Gastrocnemius medialis (tissue), 4 donors: ENCODE measurements at places on chromosomes 13 and 19. TPM values are rescaled to one million over a fixed set of nuclear protein-coding genes. Genes with fewer than 3 reads are reported as not detected.

The CD70 gene
- not detected for total RNA-seq

The MAST1 gene
- total RNA-seq, result not detected

GRCh38 chr13:34357435-34358232, 539.7 kb downstream of the RFC3 start:
- no peaks in the 10 kb centered on the region for H3K27me3 ChIP-seq
- H3K36me3 ChIP-seq, result no peaks in the 10 kb centered on the region
- no peak overlapping the region for H3K4me3 ChIP-seq
- DNase-seq, result no peak
- H3K27ac ChIP-seq, result no peak overlapping the region

- H3K27ac ChIP-seq, result no peak overlapping the region
- H3K4me3 ChIP-seq, result no peak overlapping the region
- no peak for DNase-seq
- H3K27me3 ChIP-seq, result no peaks in the 10 kb centered on the region
- peaks cover 16% of the 10 kb centered on the region for H3K4me1 ChIP-seq
Measured at GRCh38 chr13:99009987-99010551, 32.2 kb upstream of the DOCK9 start.

The LYPD3 gene
- not detected for total RNA-seq

- DNase-seq, result peak; percentile 60
- H3K27me3 ChIP-seq, result peaks cover 32% of the 10 kb centered on the region
- H3K4me3 ChIP-seq, result peak within 1 kb of the TSS; percentile 32
- H3K36me3 ChIP-seq, result no peaks in the 10 kb centered on the region
- H3K4me1 ChIP-seq, result no peaks in the 10 kb centered on the region
Measured at GRCh38 chr19:10010247-10010691, at the start of gene COL5A3. Gene COL5A3, minus strand, starts transcription at chr19:10010504. Its CDS starts 119 bp downstream, at chr19:10010385.

DNA sequence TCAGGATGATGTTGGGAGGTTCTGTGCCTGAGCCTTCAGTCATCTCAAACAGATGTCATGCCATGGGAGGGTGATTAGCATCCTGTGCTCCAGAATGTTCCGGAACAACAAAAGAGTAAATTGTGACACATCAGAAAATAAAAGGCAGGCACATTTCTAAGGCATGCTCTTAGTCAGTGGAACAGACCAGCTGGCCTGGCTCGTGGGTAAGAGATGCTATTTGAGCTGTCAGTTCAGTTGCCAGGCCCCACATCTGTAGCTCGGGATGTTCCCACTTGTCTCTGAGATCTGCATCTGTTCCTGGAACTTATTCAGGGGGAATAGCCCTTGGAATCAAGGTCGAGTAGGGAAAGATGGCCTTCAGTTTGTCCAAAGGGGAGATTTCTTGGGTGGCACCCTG, 26.0 kb downstream of the OLFM4 start:
- H3K27ac ChIP-seq, result no peak overlapping the region
- peak; percentile 15 for DNase-seq
- no peaks in the 10 kb centered on the region for H3K36me3 ChIP-seq
- H3K27me3 ChIP-seq, result no peaks in the 10 kb centered on the region
- no peak overlapping the region for H3K4me3 ChIP-seq
- no peaks in the 10 kb centered on the region for H3K4me1 ChIP-seq

DNA sequence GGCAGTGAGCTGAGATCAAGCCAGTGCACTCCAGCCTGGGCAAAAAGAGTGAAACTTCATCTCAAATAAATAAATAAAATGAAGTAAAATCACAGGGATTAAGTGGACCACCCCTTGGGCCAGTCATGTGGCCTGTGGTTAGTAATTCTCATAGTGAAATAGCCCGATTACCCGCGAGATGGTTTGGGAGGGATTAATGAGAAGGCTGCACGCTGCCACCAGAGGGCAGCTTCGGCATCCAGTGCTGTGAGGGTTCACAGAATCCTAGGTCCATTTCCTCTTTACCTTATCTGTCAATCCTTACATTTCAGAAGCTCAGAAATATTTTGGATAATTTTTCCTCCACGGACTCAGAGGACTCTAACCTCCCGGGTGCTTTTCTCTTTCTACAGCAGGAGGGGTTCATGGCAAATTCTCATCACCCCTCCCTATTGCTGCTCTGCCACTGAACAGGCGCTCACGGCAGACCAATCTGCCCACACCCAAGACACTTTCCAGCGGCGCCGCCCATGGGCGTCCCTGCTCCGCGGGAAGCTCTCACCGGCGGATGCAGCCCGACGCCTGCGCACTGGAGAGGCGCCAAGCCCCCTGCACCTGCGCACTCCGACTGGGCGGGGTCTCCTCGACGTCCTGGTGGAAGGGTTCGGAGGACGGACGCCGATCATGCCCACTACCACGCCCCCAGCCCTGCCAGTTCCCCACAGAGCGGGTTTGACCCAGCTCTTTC, 11.0 kb downstream of the ZNF835 start:
- H3K4me3 ChIP-seq, result no peak overlapping the region
- peaks cover 18% of the 10 kb centered on the region for H3K36me3 ChIP-seq
- H3K27ac ChIP-seq, result no peak overlapping the region
- no peak for DNase-seq
- H3K4me1 ChIP-seq, result no peaks in the 10 kb centered on the region
- no peaks in the 10 kb centered on the region for H3K27me3 ChIP-seq

The ZNF91 gene
- total RNA-seq, result 71.0 TPM

The GRK1 gene
- not detected for total RNA-seq

GRCh38 chr19:8147582-8147978, 1.8 kb downstream of the FBN3 start:
- DNase-seq, result no peak
- peaks cover 35% of the 10 kb centered on the region for H3K27me3 ChIP-seq
- no peaks in the 10 kb centered on the region for H3K36me3 ChIP-seq
- H3K4me3 ChIP-seq, result no peak overlapping the region

The UBE2S gene
- 7.7 TPM for total RNA-seq

GRCh38 chr19:10013834-10014618, 743 bp downstream of the RDH8 start:
- no peak for DNase-seq
- no peak overlapping the region for H3K27ac ChIP-seq
- no peaks in the 10 kb centered on the region for H3K36me3 ChIP-seq
- no peaks in the 10 kb centered on the region for H3K4me1 ChIP-seq

DNA sequence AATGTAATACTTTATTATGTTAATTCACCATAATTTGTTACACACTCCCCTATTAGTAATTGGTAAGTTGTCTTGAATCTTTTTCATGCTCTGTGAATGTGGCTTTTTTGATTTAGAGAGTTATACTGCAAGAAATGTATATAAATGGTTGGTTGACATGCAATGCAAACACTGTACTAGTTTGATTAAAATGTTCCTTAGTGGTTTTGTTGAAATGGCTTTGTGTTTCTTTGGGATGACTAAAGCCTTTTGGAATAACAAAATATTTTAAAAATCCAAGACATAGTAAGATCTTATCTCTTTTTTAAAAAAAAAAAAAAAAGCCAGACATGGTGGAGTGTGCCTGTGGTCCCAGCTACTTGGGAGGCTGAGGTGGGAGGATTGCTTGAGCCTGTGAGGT, 10.5 kb downstream of the LAMP1 start:
- H3K27me3 ChIP-seq, result no peaks in the 10 kb centered on the region
- H3K27ac ChIP-seq, result no peak overlapping the region
- peaks cover 31% of the 10 kb centered on the region for H3K36me3 ChIP-seq
- DNase-seq, result no peak
- H3K4me3 ChIP-seq, result no peak overlapping the region

DNA sequence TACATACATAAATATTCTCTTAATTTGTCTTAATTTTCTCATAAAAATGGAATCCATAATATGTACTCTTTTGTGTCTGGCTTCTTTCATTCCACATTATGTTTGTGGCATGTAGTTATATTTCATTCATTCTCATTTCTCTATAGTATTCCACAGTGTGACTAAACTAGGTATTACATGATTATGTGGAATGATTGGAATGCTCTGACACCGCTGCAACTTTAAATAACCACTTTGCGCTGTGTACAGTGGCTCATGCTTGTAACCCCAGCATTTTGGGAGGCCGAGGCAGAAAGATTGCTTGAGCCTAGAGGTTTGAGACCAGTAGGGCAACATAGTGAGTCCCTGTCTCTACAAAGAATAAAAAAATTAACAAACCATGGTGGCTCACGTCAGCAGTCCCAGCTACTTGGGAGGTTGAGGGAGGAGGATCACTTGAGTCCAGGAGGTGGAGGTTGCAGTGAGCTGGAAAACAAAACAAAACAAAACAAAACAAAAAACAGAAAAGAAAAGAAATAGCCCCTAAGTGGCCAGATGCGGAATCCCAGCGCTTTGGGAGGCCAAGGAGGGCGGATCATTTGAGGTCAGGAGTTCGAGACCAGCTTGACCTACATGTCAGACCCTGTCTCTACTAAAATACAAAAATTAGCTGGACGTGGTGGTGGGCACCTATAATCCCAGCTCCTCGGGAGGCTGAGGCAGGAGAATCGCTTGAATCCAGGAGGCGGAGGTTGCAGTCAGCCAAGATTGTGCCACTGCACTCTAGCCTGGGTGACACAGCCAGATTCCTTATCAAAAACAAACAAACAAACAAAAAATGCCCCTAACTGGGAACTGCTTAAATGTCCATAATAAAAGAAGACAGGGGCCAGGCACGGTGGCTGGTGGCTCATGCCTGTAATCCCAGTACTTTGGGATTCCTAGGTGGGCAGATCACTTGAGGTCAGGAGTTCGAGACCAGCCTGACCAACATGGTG, 8.0 kb upstream of the SAE1 start:
- no peak for DNase-seq
- no peak overlapping the region for H3K4me3 ChIP-seq
- no peak overlapping the region for H3K27ac ChIP-seq
- H3K27me3 ChIP-seq, result no peaks in the 10 kb centered on the region
- no peaks in the 10 kb centered on the region for H3K36me3 ChIP-seq
- H3K4me1 ChIP-seq, result no peaks in the 10 kb centered on the region

DNA sequence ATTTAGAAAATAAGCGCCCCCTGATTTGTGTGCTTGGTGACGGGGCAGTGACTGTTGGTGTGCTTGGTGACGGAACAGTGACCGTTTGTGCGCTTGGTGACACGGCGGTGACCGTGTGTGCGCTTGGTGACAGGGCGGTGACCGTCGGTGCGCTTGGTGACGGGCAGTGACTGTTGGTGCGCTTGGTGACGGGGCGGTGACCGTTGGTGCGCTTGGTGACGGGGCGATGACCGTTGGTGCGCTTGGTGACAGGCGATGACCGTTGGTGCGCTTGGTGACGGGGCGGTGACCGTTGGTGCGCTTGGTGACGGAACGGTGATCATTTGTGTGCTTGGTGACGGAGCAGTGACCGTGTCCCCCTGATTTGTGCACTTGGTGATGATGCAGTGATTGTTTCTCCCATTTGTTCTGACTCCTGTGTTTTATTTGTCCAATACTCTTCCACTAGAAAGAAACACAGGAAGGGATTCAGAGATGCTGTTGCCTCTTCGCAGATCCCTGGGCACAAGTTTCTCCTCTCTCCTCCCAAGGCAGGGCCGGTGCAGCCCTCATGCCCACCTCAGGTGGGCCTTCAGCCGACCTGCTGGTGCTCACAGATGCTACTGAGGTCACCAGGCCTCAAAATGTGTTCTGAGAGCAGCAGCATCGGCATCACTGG, 128.3 kb downstream of the ATP11A start:
- H3K36me3 ChIP-seq, result peaks cover 21% of the 10 kb centered on the region
- H3K27me3 ChIP-seq, result no peaks in the 10 kb centered on the region
- no peaks in the 10 kb centered on the region for H3K4me1 ChIP-seq
- DNase-seq, result no peak

The FAAP24 gene
- total RNA-seq, result not detected
